ENCODE measurements at places on chromosomes 11 and 22.

DNA sequence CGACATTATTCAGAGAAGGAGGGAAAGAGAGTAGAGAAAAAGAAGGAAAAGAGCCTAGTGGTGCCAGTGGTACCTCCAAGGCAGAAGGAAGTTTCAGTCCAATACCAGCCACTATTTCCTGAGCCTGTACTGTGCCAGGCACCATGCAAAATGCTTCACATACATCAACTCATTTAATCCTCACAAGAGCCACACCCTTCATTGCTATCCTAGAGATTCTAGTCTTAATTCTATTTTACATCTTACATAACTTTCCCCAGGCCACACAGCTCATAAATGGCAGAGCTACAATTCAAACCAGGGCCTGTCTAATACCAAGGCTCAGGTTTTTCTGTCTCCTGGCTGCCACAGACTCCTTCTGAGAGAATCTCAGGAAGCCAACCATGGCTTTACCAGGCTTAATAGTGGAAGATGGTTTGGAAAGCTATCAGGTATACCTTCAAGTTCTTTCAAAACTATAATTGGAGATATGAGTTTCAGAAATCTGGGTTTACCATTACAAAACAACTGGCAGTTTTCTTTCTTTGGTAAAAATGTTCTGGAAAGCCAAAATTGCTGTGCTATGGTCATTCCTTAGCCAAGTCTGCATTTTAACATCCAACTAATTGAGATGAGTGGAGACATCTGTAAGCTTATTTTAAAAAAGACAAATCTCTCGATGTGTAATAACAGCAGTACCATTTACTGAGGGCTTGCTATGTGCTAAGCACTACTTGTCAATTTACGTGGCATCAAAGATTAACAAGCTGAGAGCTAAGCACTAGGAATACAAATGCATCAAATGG lies 225.1 kb upstream of the PITPNB start:
- DNase-seq: no peak

DNA sequence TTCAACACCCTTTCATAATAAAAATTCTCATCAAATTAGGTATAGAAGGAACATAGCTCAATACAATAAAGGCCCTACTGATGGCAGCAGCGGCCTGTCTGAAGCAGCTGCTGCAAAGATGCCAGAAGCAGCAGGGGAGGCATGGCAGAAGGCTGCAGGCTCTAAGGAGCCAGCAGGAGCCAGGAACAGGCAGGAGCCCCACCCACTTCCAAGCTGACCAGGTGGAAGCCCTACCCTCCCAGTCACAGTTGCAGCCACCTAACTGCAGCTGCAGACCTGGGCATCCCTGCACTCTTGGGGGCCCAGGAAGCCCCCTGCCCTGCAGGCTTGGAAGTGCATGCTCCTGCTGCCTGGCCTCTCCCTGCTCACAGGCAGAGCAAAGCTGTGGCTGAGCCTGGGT lies 18.2 kb upstream of the OR6A2 start:
- DNase-seq: no peak

DNA sequence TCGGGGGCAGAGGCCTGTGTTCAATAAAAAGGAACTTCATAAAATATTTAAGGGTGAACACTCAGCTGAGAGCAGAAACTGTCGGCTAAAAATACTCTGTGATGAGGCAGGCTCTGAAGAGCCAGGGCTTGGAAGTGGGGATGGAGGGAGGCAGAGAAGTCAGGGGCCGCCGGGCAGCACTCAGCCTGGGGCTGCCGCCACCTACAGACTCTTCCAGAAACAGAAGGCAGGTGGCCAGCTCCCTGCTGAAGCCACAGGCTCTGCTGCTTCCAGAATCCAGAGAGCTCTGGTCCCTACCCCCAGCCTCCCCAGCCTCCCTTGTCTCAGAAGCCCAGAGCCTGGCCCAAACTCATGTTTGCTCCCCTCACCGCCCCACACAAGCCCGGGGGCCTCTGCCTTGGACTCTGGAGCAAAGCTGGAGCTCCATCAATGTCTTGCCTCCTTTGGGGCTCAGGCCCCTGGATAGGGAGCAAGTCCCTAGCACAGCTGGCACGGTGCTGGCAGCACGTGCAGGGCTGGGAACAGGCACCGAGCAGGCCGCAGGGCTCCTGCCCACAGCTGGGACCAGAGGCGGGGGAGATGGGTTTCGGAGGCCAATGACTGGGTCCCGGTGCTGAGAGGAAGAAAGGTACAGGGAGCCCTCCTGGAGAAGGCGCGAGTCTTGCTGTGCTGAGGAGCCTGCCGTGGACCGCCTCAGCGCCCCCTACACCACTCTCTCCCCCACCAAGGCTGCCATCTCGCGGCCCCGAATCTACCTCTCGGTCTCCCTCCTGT lies 8.2 kb downstream of the LRFN4 start:
- no peak for DNase-seq

- no peak for DNase-seq
Measured at GRCh38 chr22:24426851-24427499, 424 bp upstream of the ADORA2A start.

- DNase-seq: no peak
Measured at GRCh38 chr11:16844268-16844771, 105.9 kb downstream of the C11orf58 start.

DNA sequence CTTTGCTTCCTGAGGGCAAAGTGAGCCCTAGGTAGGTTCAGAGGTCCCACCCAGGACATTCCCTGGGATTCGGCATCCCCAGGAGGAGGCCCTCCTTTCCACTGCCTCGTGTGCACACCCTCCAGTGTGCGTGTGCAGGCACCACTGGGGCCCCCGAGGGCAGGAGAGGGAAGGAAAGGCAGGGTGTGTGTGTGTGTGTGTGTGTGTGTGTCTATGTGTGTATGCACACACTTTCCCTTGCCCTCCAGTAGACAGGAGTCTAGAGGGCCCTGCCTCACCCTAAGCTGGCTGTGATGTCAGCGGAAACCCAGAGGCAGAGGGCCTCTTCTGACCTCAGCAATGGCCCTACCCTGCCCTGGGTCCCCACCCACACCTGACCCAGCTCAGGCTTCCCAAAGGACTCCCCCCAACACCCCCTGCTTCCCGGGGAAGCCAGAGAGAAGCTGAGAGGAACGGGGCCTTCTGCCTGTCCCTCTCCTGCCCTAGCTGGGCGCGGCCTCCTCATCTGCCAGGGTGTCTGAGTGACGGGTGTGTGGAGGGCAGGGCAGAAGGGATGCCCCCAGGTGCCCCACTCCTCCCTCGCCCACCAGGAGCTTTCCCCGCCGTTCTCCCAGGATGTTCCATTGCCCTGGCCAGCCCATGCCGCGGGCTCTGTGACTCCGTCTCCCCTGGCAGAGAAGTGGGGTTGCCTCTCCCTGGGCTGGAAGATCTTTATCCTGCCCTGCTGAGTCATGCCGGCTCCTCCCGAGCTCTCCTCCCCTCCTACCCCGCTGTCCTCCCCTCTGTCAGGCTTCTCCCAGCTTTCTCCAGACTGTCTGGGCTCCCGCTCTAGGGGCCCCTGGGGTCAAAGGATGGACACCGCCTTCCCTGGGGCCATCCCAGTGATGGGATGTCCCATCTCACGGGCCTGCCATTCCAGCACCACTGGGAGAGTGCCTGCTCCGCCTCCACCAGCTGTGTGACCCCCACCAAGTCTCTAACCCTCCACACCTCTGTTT lies 6.0 kb upstream of the CLCF1 start:
- no peak for DNase-seq

- no peak for DNase-seq
Measured at GRCh38 chr11:113615773-113616172, 90.3 kb downstream of the TMPRSS5 start.

- no peak for DNase-seq
Measured at GRCh38 chr11:12845739-12846358, 163.3 kb upstream of the RASSF10 start.

- peak; percentile 70 for DNase-seq
Measured at GRCh38 chr22:50627642-50628542, at the start of gene ARSA. Gene ARSA (minus strand): TSS chr22:50628152. CDS start chr22:50627779, 373 bp downstream.

GRCh38 chr11:67615728-67616430 lies 9.1 kb downstream of the NDUFV1 start:
- DNase-seq: no peak

GRCh38 chr11:68854273-68854958 lies 12.7 kb upstream of the CPT1A start:
- no peak for DNase-seq

DNA sequence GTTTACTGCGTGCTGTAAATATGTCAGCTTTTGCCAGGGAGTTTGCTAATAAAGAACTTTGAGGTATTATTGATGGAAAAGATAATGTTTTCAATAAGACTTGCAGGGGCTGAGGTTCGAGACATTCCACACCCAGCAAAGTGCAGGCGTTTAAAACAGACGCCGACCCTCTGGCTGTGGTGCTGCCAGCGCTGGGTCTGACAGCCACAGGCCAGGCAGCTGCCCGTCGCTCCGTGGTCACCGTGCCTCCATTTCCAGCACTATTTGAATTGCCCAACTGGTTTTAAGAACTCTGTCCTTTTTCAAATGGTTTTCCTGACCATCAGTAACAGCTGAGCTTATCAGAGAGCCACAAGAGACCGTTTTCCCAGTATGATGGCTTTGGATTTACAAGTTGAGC lies 28.1 kb upstream of the ALX4 start:
- no peak for DNase-seq

- no peak for DNase-seq
Measured at GRCh38 chr11:116500947-116501602, 271.7 kb downstream of the BUD13 start.

DNA sequence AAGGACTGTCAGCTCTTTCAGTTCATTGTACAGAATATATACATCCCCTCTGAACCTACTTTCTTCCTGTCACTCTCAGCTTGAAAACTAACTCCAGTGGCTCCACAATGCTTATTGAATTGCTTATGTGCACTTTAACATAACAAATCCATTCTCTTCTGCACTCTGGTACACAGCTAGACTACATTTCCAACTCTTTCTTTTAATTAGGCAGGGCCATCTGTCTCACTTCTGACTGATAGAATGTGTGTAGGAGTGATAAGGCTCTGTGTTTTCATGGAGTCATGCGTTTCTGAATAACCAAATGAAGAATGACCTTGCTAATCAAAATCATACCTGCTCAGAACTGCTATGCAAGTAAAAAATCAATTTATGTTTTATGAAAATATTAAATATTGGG lies 278.5 kb upstream of the CCDC179 start:
- no peak for DNase-seq

DNA sequence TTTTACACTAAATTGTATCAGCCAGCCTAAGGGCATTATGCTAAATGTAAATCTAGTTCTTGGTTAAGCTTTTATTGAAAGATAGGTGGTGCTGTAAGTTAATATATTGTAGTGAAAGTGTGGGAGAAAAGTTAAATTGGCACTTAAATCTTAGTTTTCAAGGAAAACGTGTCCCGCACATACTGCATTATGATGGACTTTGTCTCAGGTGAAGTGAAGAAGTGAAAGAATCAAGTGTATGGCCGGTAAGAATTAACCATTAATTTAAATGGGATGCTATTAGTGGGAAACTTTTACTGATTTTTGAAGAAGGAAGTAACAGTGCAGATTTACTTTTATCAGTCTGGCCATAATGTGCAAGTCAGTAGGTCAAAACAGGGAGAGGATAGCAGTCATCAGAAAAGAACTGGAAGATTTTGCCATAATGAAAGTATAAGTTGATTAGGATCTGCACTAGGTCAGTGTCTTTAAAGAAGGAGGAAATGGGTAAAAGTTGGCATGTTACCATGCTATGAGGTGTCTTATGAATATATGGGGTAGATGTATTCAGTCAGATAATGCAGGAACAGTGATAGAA lies 81.6 kb downstream of the PDHX start:
- no peak for DNase-seq

DNA sequence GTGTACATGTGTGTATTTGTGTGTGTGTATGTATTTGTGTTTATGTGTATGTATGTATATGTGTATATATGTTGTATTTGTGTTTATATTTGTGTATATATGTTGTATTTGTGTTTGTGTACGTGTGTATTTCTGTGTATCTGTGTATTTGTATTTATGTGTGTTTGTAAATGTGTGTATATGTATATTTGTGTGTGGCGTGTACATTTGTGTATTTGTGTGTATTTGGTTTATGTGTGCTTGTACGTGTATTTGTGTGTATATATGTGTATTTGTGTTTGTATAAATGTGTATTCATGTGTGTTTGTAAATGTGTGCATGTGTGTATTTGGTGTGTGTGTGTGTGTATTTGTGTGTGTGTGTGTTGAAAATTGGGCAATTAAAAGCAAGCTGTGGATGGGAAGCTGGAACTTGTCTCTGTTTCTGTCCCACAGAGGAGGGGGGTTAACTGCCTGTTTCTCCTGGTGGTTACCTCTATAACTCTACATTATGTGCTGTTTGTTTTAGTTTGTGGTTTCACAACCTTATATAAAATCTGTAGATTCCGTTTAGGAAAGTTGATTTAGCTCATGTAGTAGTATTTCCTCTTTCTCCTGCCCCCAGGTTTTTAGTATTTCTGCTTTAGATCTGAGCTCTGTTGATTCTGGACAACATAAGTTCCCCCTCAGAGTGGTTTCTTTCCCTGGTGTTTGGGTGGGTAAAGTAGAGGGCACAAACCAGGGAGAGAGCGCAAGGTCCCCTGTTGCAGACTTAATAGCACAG lies 28.9 kb downstream of the AP2A2 start:
- no peak for DNase-seq

- DNase-seq: no peak
Measured at GRCh38 chr11:61551634-61552033, 29.2 kb downstream of the SYT7 start.

- DNase-seq: no peak
Measured at GRCh38 chr11:8654503-8654902, 28.0 kb downstream of the TRIM66 start.

- no peak for DNase-seq
Measured at GRCh38 chr11:76670485-76671236, at the start of gene LRRC32. Gene LRRC32 (minus strand): TSS chr11:76670747. CDS start chr11:76665954, 4,793 bp downstream.

GRCh38 chr22:44256085-44256484 lies 56.7 kb downstream of the SHISAL1 start:
- no peak for DNase-seq

GRCh38 chr11:27698872-27699241 lies 1.4 kb downstream of the BDNF start:
- DNase-seq: peak; percentile 60

DNA sequence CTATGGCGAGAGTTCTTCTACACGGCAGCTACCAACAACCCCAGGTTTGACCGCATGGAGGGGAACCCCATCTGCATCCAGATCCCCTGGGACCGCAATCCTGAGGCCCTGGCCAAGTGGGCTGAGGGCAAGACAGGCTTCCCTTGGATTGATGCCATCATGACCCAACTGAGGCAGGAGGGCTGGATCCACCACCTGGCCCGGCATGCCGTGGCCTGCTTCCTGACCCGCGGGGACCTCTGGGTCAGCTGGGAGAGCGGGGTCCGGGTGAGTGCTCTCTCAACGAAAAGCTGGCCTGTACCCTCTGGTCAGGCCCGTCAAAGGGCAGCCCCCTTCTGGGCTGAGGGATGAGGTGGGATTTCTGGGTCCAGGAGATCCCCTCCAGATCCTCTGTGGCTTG lies 15.9 kb upstream of the MAPK8IP1 start:
- DNase-seq: no peak

GRCh38 chr22:20002128-20002527 lies 14.5 kb downstream of the ARVCF start:
- DNase-seq: no peak

- DNase-seq: no peak
Measured at GRCh38 chr11:75719340-75720239, 2.0 kb downstream of the MOGAT2 start.

GRCh38 chr11:46119352-46120216 lies 1.7 kb downstream of the PHF21A start:
- DNase-seq: no peak

All from GM18507 (cell line).